ENCODE measurements at places on chromosomes 1 and 21.

- DNase-seq = no peak
Measured at GRCh38 chr1:161727256-161727924, 6.0 kb downstream of the FCRLB start.

- no peak for DNase-seq
Measured at GRCh38 chr1:177137814-177138213, 26.7 kb downstream of the ASTN1 start.

- DNase-seq = no peak
Measured at GRCh38 chr1:164843743-164844500, 284.9 kb downstream of the PBX1 start.

GRCh38 chr1:83889707-83890106 is 109.2 kb downstream of the TTLL7 start:
- DNase-seq = no peak

- peak; percentile 33 for DNase-seq
Measured at GRCh38 chr1:2382621-2383361, 8.6 kb downstream of the MORN1 start.

GRCh38 chr1:53038566-53038965 is 23.4 kb upstream of the PODN start:
- no peak for DNase-seq

DNA sequence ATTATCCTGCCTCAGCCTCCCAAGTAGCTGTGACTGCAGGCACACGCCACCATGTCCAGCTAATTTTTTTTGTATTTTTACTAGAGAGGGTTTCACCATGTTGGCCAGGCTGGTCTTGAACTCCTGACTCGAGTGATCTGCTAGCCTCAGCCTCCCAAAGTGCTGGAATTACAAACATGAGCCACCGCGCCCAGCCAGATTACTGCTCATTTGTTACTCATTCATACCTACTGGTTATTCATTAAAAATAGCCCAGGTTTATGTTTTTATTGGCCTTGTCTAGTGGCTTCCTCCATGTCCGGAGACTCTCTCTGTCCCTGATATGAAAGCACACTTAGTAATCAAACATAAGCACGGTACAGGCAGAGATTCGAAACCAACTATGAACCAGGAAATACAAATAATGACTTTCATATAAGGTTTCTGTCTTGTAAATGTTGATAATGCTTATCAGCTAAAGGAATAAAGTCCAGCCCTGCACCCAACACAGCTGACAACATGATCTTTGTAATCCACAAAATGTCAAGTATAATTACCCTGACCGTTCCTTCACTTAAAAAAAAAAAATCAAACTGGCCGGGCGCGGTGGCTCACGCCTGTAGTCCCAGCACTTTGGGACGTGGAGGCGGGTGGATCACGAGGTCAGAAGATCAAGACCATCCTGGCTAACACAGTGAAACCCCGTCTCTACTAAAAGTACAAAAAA is 50.4 kb upstream of the CXADR start:
- DNase-seq = no peak

GRCh38 chr1:83769594-83770318 is 229.2 kb downstream of the TTLL7 start:
- DNase-seq = no peak

- no peak for DNase-seq
Measured at GRCh38 chr1:97017895-97018294, 296.3 kb downstream of the PTBP2 start.

DNA sequence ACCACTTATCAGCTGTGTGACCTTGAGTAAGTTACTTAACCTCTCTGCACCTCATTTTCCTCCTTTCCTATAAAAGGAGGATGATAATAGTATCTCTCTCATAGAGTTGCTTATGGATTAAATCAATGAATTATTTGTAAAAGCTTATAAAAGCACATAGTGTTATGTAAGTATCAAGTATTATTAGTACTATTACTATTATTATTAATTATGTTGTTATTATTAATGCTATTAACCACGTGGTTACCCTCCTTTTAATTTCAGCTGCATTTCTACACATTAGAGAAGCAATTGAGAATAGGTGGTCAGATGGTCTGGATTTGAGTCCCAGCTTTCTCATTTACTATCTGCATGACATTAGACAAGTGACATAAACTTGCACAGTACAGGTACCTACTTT is 58.1 kb upstream of the WNT4 start:
- no peak for DNase-seq

DNA sequence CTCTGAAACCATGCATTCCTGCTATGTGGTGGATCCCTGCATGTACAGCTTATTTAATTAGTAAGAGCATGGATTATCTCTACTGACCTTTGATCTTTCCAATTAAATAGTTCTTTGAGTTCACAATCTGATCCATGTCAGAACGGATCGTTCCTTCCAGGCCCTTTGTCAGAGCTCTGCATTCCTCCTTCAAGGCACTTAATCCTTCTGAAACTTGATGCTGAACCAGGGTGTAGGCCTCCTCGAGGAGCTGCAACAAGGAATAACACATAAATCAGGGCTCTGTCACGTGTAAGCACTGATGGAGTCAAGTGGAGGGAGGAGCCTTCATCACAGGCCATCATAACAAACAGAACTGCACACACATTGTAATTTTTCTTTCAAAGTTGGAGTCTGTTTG is 68.4 kb upstream of the EDEM3 start:
- DNase-seq = peak; percentile 32

GRCh38 chr1:198162091-198162767 is 5.4 kb downstream of the NEK7 start:
- no peak for DNase-seq

DNA sequence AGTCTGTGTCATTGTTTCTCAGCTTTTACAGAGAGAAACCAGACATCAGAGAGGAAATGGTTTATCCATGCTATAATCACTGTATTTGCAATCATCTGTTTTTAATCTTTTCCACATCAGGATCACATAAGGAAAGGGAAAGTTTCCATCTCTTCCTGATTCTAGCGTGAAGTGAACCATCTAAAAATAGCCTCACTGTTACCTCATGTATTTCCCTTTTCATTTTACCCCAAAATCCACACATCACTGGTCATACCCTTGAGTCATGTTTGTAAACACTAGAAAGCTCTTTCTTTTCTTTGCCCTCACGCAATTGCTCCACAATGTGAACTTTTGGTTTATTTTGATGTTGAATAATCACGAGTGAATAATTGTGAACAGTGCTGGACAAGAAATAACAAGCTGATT is 146.0 kb downstream of the PLA2G4A start:
- DNase-seq = no peak

DNA sequence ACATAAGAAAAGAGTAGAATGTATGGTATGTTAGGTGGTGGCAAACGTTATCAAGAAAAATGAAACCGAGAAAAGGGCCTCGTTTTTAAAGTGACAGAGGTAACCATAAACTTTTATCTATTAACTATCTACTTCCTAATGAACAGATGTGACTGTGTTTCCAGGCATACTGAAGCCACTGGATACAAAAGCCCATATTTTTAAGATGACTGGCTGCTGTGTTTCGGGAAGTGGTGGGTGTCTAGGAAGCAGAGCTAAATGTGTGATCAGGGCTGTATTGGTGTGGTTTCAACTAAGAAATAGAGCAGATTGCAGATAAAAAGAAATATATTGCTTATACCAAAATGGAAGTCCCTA is 71.8 kb downstream of the CHRM3 start:
- no peak for DNase-seq

GRCh38 chr1:1764876-1765470 is 13.3 kb downstream of the NADK start:
- DNase-seq = no peak

GRCh38 chr1:24416666-24417391 is 1.2 kb downstream of the NIPAL3 start:
- peak; percentile 46 for DNase-seq
